ENCODE measurements at places on chromosomes 16 and 17.

GRCh38 chr17:3900646-3901045 is 7.8 kb upstream of the CAMKK1 start:
- DNase-seq, result no peak

GRCh38 chr16:68113765-68114240 is 28.6 kb downstream of the NFATC3 start:
- no peak for DNase-seq

DNA sequence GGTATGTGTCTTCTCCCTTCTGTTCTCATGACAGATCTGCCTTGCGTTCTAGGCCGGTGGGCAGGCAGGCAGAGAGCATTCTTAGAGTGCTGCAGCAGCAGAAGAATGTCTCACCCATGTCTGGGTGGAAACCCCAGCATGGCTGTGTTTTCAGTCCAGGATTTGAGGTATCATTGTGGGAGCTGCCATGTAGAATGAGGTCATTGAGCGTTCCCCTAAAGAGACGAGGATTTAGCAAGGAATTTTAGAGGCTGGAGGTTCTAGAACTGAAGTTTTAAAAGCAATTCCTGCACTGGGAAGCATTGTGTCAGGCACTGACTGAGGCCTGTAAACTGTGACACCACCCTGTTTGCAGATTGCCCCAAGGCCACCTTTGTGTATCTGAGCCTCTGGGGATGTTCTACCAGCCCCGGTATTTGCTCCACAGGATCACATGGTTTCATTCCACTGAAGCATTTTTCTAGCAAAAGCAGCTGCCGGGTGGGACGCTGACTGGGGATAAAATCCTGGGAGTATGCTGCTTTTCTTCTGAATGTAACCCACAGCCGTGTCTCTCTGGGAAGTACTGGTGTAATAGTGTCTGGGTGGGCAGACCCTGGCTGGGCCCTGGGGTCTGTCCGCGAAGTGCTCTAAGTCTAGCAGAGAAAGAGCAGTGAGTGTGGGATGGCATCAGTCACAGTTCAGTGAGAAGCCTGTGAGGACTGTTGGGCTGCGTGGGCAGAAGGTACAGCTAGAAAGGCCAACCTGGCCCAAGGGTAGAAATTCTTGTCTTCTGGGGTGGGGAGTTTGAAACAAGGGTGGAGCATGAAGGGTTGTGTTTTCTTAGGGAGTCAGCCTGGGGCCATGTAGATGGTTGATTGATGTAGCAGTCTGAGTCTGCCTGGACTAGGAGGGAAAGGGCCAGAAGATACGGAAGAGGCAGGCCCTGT is 30.2 kb downstream of the PLCD3 start:
- no peak for DNase-seq

- no peak for DNase-seq
Observed at GRCh38 chr16:55433030-55433429, 46.0 kb upstream of the MMP2 start.

DNA sequence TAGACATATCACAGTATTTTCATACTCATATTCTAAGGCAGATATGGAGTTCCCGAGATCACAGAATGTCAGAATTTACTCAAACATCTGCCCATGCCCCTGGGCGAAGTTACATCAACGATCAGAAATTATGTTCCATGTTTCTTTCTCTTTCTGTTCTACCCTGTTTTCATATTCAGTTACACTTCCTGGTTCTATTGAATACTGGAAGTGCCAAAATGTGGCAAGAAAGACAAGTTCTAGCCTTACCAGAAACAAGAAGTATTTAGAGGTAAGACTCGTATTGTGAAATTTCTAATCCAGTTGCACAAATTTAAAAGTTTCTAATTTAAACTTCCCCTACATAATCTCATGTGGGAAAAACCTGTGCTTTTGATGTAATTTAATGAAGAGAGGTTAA is 36.1 kb downstream of the KCNJ2 start:
- no peak for DNase-seq

DNA sequence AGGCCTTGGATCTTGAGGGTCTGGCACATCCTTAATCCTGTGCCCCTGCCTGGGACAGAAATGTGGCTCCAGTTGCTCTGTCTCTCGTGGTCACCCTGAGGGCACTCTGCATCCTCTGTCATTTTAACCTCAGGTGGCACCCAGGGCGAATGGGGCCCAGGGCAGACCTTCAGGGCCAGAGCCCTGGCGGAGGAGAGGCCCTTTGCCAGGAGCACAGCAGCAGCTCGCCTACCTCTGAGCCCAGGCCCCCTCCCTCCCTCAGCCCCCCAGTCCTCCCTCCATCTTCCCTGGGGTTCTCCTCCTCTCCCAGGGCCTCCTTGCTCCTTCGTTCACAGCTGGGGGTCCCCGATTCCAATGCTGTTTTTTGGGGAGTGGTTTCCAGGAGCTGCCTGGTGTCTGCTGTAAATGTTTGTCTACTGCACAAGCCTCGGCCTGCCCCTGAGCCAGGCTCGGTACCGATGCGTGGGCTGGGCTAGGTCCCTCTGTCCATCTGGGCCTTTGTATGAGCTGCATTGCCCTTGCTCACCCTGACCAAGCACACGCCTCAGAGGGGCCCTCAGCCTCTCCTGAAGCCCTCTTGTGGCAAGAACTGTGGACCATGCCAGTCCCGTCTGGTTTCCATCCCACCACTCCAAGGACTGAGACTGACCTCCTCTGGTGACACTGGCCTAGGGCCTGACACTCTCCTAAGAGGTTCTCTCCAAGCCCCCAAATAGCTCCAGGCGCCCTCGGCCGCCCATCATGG is 4.0 kb upstream of the ADGRG3 start:
- no peak for DNase-seq

DNA sequence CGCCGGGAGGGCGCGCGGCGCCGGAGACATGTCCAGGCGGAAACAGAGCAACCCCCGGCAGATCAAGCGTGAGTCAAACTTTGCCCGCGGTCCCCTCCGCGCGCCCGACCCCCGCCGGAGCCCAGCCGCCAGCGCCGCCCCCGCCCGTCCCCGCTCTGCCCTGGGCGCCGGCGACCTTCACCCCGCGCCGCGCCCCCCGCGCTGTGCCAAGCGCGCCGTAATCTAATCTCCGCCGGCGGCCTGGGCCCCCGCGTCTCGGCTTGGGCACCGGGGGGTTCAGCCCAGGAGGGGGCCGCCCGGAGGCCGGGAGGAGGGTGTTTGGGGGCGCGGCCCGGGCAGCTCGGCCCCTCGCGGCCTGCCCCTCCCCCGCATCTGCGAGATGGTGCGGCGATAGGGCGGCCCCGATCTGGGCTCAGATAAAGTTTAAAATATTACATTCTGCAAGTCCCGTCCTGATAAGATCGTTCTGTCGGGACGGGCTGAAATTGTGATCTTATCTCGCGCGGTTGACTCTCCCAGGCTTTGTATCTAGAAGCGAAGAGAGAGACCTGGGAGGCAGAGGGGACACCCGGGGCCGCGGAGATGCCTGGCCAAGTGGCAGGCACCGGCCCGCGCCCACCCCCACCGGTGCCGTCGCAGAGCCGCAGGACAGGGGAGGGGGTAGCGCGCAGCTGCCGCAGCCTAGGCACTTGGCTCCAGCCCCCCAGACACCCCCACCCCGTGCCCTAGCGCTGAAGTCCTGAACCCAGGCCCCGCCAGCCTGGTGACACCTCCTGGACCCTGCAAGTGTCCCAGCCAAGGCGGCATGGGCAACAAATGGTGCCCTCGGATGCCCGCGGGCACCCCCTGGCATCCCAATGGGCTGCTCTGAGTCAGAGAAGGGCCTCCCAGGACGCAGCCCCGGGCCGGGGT is 787 bp downstream of the ZFPM1 start:
- DNase-seq, result no peak

DNA sequence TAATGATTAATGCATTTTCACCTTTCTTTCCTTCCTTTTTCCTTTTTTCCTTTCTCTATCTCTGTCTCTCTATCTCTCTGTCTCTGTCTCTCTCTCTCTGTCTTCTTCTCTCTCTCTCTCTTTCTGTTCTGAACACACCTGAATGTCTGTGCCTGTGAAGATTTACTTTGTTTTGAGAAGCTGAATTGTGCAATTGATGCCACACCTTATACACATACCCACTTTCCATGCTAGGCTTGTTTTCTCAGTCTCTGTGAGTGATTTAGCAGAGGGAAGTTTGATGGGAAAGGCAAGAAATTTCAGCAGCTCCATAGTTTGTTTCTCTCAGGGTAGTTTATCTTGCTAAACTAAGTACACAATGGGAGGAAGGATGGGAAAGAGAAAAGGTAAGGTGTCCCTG is 9.3 kb upstream of the CAPNS2 start:
- DNase-seq, result no peak

GRCh38 chr16:16083421-16084156 is 134.2 kb downstream of the ABCC1 start:
- no peak for DNase-seq

- DNase-seq, result no peak
Observed at GRCh38 chr17:14781123-14781522, 480.2 kb downstream of the HS3ST3B1 start.

DNA sequence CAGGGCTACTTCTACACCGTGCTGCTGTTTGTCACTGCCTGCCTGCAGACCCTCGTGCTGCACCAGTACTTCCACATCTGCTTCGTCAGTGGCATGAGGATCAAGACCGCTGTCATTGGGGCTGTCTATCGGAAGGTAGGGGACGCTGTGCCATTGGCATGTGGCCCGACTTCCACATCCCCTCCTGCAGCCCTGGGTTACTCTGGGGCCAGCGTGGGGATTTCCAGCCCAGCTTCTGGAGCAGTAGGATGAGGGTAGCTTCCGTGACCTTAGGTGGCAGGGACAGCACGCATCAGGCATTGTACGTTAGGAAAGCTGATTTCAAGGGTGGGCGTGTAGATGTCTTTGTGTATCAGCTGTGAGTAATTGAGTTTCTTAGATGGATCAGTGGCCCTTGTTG is 96.5 kb downstream of the ABCC1 start:
- DNase-seq, result no peak

DNA sequence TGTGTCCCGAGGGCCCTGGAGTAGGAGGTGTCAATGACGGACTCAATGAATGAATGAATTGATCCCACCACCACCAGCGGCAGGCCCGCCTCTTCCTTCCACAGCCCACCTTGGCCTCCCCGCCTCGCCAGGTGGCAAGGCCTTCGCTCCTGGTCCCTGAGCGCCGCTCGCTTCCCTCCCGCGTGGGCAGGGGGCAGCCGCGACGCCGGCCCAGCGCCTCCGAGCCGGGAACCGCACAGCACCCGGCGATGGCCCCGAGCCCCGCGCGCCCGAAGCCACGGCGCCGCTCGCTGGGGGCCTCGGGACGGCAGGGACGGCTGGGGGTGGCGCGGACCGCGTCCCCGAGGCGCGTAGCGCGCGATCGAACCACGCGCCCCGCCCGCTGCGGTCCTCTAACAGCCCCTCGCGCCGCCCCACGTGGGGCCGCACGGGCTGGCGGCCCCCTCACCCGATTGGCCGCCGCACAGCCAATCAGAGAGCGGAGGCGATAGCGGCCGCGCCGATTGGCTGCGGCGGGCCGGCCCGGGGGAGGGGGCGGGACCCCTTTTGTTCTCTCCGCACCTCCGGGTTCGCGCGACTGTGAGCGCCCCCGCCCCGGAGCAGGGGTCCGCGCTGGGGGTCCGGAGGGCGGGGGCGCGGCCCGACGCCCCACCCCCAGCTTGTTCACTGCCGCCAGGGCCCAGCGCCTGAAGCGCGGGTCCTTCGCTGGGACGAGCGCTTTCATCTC is 31.4 kb downstream of the ACTG1 start:
- DNase-seq, result no peak

GRCh38 chr16:3252967-3253366 is 3.5 kb downstream of the MEFV start:
- no peak for DNase-seq

DNA sequence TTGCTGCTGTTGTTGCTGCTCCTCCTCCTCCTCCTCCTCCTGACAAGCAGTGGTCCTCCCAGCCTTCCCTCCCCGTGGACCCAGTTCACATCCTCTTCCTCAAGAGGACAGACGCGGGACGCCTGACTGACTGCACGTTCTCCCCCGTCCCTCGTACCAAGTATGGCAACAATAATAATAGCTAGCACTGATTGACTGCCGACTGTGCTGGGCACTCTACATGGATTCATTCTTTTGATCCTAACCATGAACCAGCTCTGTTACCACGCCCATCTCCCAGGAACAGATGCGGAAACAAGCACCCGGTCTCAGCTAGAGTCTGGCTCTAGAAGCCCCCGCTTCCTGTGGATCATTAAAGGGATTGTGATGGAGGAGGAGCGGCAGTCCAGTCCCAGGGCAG is 78.0 kb downstream of the GNAO1 start:
- no peak for DNase-seq

- DNase-seq, result no peak
Observed at GRCh38 chr17:28700830-28701492, 10.7 kb downstream of the PROCA1 start.

DNA sequence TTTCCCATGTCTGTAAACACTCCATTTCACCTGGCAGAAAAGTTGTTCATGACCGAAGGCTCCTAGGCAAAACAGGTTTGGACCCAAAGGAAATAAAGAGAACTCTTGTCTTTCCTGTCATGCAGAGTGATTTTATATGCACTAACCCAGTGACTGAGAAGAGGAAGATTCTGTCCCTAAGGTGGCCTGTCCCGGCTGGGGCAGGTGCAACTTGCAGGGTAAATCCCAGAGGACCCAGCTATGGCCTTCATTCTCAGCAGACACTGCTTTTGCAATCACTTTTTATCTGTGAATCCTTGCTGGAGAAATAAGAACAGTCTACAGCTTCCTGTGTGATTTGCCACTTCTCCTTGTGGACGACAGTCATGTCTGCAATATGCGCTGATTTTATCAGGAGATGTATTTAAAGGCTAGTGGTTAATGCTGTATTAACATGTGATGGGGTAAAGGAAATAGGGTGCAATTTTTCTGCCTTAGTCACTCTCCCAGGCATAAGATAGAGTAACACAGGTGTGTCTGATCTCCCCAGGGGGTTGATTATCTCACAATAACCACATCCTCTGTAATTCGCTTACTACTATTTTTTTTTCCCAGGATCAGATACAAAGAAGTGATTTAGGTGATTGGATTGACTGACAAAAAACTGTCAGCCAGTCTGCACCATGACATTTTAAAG is 696.8 kb upstream of the SOX9 start:
- no peak for DNase-seq

- no peak for DNase-seq
Observed at GRCh38 chr17:60451965-60452364, 29.7 kb downstream of the CHCT1 start.

GRCh38 chr17:73343168-73343634 is 31.4 kb upstream of the CDC42EP4 start:
- DNase-seq, result no peak
